ENCODE measurements at places on chromosomes 7 and 10. TPM values are rescaled to one million over a fixed set of nuclear protein-coding genes. Genes with fewer than 3 reads are reported as not detected.

Gene MOGAT3
- 0.25 TPM for total RNA-seq

Gene ANKRD30A
- total RNA-seq = not detected

Gene HABP2
- 25.6 TPM for total RNA-seq

Gene CDH23
- 6.4 TPM for total RNA-seq

Gene KCP
- total RNA-seq = 44.6 TPM

Gene CLDN4
- total RNA-seq = 342 TPM

Gene PDLIM1
- total RNA-seq = 148 TPM

Gene ITGA8
- 22.1 TPM for total RNA-seq

Gene JMJD1C
- total RNA-seq = 92.9 TPM

Gene JCAD
- total RNA-seq = 27.1 TPM

Gene GTPBP4
- total RNA-seq = 37.1 TPM

Gene SPDYE9
- total RNA-seq = not detected

Gene RTKN2
- total RNA-seq = 1.6 TPM

Gene HKDC1
- 27.4 TPM for total RNA-seq

Gene KCNIP2
- total RNA-seq = 3.4 TPM

Gene STAG3
- total RNA-seq = 3.7 TPM

Gene VIPR2
- 0.91 TPM for total RNA-seq

Gene PITX3
- not detected for total RNA-seq

Gene MMP21
- 0.13 TPM for total RNA-seq

Gene UNCX
- 2.0 TPM for total RNA-seq

Gene ELFN1
- total RNA-seq = 3.8 TPM

Gene TFR2
- total RNA-seq = 0.79 TPM

Gene SPDYE2B
- total RNA-seq = not detected

Gene ALOX5
- 58.1 TPM for total RNA-seq

Gene PI4K2A
- 14.2 TPM for total RNA-seq

Gene POLR3A
- total RNA-seq = 13.3 TPM

Gene CNTNAP2
- 0.13 TPM for total RNA-seq

Gene BMPER
- total RNA-seq = 0.60 TPM

Gene OPN1SW
- not detected for total RNA-seq

Gene NOS3
- total RNA-seq = 51.7 TPM

Gene TMEM130
- 5.0 TPM for total RNA-seq

Gene CALML5
- not detected for total RNA-seq

Gene HOXA11
- 5.2 TPM for total RNA-seq

Gene APBB1IP
- total RNA-seq = 20.5 TPM

Gene TEX47
- not detected for total RNA-seq

Gene EBLN1
- not detected for total RNA-seq

Gene PLXNA4
- total RNA-seq = 3.5 TPM

Gene JAKMIP3
- total RNA-seq = 0.16 TPM

Gene GIMAP2
- total RNA-seq = 19.5 TPM

Gene CRPPA
- 5.9 TPM for total RNA-seq

Gene OPN4
- total RNA-seq = not detected

Gene FKBP6
- 0.13 TPM for total RNA-seq

Gene UFSP1
- total RNA-seq = 3.4 TPM

Gene TRIM50
- total RNA-seq = 0.19 TPM

Gene UCN3
- not detected for total RNA-seq

All from kidney (tissue), 22 donors.